Glomerular endothelial cell (primary cell): ENCODE measurements at places on chromosomes 2 and 18. TPM values are rescaled to one million over a fixed set of nuclear protein-coding genes. Genes with fewer than 3 reads are reported as not detected.

Gene ELOA2
- not detected in 2 replicates for total RNA-seq

DNA sequence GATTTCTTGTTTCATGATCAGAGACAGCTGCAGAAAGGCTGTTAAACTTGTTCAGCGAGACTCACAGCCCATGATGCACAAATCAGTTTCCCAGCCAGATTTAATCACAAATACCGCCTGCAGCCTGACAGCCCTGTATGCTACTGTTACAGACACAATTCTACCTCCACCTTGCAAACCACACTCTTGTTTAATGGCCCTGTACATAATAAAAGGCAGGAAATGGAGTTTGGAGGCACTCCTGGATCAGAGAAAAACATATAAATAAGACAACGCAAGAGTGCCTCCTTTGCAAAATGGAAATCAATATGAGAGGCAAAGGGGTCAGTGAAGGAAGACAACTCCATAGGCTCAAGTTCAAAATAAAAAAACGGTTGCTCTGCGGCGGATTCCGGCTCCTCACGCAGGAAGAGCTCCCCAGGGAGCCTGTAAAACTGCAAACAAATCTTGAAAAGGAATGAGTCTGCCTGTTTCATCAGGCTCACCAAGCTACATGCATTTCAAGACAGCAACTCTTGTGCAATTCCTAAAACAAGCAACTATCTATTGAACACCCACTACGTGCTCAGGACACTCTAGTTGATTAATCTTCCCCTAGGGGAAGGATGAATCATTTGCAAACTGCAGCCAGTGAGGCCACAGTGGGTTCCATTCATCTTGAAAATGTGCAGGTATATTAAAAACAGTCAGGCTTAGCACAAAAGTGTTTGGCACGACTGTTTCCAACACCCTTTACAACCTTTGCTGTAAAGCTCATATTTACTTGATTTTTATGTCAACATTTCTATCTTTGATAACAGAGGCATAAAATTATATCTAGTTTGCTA, 37.5 kb downstream of the TBC1D8 start:
- no peak for DNase-seq

DNA sequence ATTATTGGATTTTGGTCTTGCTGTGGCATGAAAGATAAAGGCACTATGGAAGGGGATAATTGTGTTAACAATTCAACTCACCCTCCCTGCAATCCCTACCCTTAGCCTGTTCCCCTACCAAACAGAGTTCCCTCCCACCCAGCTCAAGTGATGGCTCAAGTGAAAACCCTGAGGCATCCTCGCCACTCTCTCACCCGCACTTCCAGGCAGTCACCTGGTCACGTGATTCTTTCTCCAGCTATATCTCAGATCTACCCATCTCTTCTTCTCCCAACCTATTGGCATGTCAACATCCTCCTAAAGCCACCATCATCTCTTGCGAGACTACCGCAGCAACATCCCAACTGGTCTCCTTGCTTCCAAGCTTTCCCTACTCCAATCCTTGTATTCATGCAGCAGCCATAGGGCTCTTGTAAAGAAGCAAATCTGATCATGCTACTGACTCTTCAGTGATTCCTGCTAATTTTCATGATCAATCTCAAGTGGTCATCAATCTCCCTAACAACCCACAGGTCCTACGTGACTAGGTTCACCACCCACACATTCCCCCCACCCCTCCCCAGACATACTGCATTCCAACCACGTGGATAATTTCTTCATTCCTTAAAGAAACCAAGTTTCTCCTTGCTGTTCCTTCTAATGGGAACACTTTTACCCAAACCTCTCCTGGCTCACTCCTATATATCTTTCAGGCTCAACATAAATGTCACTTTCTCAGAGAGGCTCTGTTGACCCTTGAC, 66.7 kb downstream of the MBD2 start:
- no peak for DNase-seq

DNA sequence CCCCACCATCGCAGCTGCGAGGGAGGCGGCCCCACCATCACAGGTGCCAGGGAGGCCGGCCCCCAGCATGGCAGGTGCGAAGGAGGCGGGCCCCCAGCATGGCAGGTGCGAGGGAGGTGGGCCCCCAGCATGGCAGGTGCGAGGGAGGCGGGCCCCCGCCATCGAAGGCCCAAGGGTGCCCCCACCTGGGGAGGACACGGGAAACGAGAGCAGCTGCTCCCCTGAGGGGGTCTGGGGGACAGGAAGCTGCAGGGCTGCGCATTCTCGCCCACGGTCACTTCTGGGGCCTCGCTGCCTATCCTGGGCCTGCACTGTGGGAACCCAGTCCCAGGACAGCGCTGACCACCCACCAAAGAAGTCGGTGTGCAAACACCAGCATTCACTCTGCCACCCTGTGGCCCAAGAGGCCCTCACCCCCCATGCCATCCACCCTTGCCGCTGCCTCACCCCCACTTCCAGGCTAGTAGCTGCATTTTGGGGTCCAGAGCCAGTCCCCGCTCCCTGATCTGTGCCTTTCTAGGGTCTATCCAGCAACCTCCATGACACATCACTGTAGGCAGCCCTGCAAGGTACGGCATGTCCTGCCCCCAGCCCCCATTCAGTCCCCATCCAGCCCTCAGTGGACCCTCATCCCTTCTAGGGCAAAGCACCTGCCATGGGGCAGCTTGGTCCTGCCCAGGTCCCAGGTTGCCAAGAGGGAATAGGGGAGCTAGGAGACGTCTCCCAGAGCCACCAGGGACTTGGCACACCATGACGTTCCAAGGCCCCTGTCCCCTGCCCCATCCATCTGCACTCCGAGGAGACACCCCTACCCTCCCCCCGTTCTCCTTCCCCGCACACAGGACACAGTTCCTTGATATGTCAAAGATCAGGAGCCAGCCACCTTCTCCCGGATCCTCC, 24.0 kb upstream of the GPC1 start:
- no peak for DNase-seq

Gene OTX1
- not detected in 2 replicates for total RNA-seq

GRCh38 chr18:79956276-79956675, 4.8 kb upstream of the SLC66A2 start:
- DNase-seq = no peak

Gene MROH2A
- not detected in 2 replicates for total RNA-seq

Gene MAP3K19
- total RNA-seq = not detected in 2 replicates

DNA sequence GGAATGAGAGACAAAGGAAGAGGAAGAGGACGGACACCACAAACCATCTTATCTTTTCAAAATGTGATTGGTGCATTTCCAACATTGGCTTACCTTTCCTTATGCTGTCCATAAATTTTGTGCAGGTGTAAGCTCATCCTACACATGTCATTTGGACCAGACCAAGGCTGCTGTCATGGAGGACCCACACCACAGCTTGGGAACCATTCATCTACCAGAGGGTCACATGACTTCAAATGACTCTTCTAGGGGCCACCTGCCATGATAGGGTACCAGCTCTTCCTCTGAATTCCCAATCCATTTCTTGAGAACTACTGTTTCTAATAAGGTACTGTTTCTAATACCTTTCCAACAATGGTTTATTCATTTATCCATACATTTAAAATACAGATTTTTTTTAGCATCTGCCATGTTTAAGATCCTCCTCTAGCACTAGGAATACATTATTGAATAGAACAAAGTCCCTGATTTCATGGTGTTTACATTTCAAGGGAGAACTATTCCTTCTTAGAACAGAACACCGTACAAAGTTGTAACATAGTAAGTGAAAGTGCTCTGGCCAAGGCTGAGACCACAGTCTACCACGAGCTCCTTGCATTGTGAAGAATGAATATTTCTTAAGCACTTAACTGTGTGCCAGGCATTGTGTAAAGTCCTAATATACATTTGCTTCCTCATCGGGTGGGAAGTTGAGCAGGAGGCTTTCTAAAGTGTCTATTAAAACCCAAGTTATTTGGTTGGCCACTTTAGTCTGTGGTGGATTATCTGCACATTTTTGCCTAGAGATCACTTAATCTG, 246.1 kb upstream of the FN1 start:
- DNase-seq = no peak

DNA sequence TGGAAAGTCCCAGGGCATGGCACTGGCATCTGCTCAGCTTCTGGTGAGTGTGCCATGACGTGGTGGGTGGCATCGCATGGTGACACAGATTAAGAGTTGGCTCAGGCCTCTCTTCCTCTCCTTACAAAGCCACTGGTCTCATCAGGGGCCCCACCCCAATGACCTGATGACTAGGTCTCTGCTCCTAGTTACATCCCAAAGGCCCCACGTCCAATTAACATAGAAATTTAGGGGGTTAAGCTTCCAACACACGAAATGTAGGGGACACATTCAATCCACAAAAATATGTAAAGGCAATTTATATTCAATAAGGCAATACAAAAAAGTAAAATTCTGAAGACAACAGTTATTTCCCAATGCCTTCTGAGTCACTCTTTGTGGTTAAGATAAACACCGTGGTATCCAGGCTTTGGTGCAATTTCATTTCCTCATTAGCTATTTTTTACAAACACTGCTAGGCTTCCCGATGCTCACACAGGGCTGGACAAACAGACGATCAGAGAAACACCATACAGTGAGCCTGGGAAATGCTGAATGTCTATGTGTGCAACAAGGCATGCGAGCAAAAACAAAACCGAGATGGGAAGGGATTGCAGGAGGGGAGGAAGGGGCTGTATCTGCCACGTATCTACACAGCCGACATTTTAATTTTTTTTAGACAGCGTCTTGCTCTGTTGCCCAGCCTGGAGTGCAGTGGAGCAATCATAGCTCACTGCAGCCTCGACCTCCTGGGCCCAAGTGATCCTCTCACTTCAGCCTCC, 67.2 kb downstream of the MBP start:
- no peak for DNase-seq

DNA sequence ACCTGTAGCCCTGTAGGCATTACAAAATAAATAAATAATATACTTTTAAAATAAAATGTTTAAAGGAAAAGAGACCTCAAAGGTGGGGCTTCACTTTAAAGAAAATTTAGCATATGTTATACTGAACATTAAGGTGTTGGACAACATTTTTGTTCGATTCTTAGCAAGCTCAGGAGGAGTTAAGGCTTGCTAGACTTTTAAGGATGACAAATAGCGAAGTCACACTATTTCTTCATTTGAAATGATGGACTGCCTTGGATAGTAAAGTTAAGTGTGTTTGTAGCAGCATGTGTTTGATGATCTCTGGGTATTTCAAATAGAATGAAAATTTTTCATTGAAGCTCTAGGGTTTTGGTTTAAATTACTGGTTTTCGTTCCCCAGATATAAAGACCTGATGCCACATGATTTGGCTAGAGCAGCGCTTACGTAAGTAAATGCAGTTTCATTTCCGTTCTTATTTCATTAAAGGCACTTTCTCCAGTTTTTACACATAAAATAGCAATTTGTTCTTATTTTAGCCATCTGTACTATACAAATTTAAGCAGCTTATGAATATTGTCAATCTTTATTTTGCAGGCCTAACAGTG, 24.9 kb downstream of the HADHB start:
- DNase-seq = no peak

- DNase-seq = no peak
Observed at GRCh38 chr2:8586457-8587051, 95.3 kb upstream of the ID2 start.

- no peak for DNase-seq
Observed at GRCh38 chr2:222087998-222088397, 210.8 kb downstream of the PAX3 start.

DNA sequence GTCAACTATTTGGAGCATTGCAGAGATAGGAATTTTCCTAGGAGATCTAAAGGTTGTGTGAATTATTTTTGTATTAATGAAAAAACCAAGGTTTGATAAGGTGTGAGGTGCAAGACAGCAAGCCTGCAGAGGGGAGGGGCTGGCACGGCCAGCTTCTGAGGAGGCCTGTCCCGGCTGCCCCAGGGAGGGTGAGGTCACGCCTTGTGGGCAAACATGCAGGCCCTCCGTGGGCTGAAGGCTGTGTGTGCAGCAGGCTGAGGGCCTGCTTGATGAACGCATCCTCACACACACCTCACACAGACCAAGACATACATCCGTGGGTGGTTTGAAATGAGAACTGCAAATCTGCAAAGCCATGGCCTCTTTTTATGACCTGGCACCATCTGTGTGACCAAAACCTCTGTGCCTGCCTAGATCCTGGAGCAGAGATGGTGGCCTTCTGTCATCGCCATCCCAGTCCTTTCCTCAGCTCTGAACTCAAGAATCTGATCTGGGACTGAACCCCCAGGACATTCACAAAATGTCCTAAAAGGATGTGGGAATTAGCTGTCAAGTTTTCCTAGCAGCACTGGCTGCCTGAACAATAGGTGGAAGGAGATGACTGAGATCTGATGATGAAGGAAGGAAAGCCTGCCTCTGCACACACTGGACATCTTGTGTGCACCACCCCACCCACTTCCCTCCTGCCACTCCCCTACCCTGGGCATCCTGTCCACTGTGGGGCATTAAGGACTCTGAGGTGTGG, 102.4 kb upstream of the MGAT4A start:
- peak; percentile 72 for DNase-seq

DNA sequence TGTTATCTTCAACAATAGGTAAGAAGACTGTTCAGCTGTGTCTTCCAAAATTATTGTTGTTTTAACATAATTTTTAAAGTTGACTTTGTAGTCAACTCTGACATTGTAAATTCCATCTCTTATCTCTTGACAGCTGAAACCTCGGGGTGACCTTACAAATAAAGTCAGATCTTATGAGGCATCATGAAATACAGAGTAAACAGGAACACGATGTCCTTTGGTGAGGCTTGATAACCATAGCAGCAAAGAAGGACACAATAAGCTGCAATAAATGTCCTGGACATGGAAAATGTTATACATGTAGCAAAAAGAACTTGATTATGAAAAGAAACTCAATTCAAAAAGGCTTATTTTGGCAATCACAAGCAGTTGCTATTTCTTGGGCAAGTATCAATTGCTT, 618.9 kb upstream of the SLC39A10 start:
- DNase-seq = no peak

- DNase-seq = no peak
Observed at GRCh38 chr18:48994044-48994651, 43.4 kb upstream of the SMAD7 start.

DNA sequence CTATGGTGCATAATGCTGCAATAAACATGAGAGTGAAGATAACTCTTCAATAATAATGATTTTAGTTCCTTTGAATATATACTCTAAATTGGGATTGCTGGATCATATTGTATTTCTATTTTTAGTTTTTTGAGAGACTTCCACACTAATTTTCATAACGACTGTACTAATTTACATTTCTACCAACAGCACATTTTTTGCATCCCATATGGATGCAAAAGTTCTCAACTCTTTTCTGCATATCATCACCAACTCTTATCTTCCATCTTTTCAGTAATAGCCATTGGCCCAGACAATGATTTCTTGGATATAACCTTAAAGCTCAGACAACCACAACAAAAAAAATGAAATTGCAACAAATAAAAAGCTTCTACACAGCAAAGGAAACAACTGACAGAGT, 1082.4 kb downstream of the CNTNAP5 start:
- no peak for DNase-seq

Gene VAMP8
- 14.1 and 20.5 TPM in 2 replicates for total RNA-seq
